ENCODE measurements at places on chromosomes 5 and 9. TPM values are rescaled to one million over a fixed set of nuclear protein-coding genes. Genes with fewer than 3 reads are reported as not detected.

The TOMM5 gene
- 166 TPM for total RNA-seq

The PKD2L2 gene
- not detected for total RNA-seq

The CNTNAP3 gene
- total RNA-seq, result 60.5 TPM

The BTNL8 gene
- not detected for total RNA-seq

The MARCHF11 gene
- not detected for total RNA-seq

The PHF24 gene
- total RNA-seq, result not detected

The SNCAIP gene
- total RNA-seq, result 14.4 TPM
